ENCODE measurements at places on chromosomes 6 and 20.

DNA sequence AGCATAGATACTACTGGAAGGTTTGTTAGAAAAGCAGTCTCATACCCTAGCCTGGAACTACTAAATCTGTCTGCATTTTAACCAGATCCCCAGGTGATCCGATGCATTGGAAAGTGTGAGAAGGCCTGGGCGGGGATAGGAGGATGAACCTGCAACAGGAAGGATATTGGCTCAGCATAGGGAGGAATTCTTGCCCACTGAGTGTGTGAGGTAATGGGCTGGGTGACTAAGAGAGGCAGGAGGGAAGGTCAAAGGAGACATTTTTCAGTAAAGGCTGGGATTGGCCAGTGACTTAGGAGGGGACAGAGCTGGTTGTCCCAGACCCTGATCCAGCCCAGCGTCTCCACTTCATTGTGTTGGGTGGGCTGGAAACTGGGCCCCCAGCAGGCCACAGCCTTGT is 191.0 kb upstream of the LRFN2 start:
- no peak for DNase-seq

- DNase-seq, result no peak
Observed at GRCh38 chr6:113362301-113363047, 494.7 kb upstream of the MARCKS start.

DNA sequence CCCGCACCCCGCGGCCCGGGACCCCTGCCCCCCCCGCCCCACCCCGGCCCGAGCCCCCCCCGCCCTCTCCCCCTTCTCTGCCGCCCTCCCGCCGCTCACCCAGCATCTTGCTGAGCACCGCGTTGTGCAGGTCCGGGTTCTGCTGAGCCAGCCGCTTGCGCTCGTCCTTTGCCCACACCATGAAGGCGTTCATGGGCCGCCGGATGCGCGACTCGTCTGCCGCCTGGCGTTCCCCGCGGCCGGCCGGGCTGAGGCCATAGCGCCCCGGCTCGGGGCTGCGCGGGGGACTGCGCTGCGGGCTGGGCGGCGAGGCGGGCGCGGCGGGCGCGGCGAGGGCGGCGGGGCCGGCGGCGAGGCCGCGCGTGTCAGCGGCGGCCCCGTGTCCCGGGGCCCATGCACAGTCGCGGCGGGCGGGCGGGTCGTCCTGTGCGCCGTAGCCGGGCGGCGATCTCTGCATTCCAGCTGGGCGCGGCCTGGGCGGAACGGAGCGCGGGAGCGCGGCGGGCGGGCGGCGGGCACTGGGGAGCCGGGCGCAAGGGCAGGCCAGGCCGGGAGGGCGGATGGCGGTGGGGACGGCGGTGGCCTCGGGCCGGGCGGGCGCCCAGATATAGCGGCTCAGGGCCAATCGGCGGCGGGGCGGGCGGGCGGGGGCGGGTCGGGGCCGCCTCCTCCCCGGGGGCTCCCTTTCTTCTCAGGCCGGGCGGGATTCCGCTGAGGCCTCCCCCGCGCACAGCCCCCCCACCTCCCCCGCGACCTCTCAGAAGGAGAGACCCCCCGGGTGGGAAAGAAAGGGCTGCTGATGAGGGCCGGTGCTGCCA is at the start of gene SOX18:
SOX18 (minus strand) TSS at position 580 of the 818 bp plus-strand sequence; CDS start at position 457, 123 bp downstream.
- peak; percentile 66 for DNase-seq

DNA sequence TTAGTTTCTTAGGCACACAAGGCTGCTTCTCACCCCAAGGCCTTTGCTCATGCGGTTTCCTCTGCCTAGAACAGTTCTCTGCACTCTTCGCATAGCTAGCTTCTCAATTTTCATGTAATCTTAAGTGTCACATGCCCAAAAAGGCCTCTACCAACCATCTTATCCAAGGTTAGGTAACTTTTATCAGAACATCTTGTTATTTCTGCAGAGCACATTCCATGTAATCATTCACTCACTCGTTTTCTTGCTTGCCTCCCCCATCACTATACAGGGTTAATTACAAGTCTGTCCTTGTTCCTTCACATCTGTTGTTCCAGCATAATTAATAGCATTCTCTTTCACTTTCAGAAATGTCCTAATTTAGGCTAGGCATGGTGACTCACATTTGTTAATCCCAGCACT is 53.8 kb downstream of the NCOA6 start:
- no peak for DNase-seq
